ENCODE measurements at places on chromosomes 3 and 15. TPM values are rescaled to one million over a fixed set of nuclear protein-coding genes. Genes with fewer than 3 reads are reported as not detected.

- H3K27ac ChIP-seq, result peak overlapping the region; percentile 75
- peak; percentile 79 for DNase-seq
- H3K27me3 ChIP-seq, result no peaks in the 10 kb centered on the region
Measured at GRCh38 chr3:50572158-50572557, 2.8 kb downstream of the HEMK1 start.

DNA sequence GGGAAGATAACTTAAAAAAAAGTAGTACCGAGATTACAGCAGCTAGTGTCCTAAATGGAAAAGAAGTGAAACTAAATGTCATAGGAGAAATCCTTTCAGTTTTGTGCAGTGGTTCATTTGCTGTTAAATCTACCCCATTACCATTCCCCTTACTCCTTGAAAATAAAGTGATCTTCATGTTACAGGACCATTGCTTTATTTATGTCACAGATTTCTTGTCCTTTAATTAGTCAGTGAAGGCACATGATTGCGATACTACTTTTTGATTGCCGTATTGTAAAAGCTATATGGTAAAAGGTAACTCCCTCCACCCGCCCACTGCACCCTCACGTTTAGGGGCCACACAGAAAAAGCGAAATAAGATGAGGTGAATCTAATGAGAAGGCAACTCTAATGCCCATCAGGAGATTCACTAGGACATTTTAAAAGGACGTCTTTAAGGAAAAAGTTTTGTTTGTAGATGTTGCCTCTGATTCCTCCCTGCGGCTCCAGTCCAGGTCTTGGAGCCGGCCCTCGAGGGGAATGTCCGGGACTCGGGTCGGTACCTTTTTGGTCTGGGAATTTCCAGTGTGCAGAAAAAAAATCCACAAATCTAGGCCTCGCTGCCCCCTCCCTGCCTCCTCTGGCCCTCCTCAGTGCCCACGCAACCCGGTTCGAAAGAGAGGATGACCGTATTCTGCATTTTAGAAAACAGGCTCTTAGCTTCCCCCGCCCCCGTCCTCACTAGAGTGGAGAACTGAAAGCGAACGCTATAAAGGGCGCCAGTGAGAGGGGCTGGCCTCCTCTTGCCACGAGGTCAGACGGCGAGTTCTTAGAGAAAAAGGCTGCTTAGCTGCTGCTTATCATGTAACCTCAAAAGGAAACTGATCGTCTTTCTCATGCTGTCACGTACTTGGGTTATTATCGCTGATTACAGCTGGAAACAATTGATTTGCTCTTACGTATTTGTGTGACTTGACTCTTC lies 21.8 kb upstream of the NFKBIZ start:
- peak overlapping the region; percentile 92 for H3K27ac ChIP-seq
- peak overlapping the region; percentile 70 for H3K4me3 ChIP-seq
- peak; percentile 67 for DNase-seq
- peaks cover 41% of the 10 kb centered on the region for H3K4me1 ChIP-seq

DNA sequence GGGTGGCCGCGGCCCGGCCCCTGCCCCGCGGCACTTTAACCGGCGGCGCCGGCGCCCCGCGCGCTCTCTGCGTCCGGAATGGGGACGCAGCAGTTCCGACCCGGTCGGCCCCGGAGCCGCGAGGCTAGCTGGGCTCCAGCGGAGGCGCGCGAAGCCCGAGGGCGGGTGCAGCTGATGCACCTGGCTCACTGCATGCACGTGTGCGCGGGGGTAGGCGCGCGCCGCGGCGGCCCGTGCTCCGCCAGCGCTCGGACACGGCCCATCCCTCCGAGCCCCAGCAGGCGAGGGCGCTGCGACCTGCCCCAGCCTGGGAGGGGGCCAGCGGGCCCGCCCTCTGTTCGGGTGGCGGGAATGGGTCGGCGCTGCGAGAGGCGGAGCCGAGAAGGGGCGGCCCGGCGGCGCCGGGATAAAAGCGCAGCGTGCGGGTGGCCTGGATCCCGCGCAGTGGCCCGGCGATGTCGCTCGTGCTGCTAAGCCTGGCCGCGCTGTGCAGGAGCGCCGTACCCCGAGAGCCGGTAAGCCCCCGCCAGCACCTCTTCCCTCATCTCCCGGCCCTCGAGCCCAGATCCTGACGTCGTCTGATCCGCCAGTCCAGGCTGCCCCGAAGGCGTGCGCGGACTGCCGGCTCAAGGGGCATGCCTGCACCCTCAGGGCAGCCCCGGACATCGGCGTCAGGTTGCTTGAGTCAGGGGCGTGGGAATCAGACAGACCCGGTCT lies at the start of the genes CHDH and IL17RB:
TSS of gene CHDH (minus strand) at position 286 of the 717 bp plus-strand sequence. CDS start 22,411 bp downstream, outside the sequence.
TSS of gene IL17RB (plus strand) at position 435 of the 717 bp plus-strand sequence. CDS start at position 456, 21 bp downstream.
- peaks cover 51% of the 10 kb centered on the region for H3K27me3 ChIP-seq
- H3K4me3 ChIP-seq, result peak within 1 kb of the TSS; percentile 81
- H3K27ac ChIP-seq, result peak within 1 kb of the TSS; percentile 78
- DNase-seq, result peak; percentile 58

DNA sequence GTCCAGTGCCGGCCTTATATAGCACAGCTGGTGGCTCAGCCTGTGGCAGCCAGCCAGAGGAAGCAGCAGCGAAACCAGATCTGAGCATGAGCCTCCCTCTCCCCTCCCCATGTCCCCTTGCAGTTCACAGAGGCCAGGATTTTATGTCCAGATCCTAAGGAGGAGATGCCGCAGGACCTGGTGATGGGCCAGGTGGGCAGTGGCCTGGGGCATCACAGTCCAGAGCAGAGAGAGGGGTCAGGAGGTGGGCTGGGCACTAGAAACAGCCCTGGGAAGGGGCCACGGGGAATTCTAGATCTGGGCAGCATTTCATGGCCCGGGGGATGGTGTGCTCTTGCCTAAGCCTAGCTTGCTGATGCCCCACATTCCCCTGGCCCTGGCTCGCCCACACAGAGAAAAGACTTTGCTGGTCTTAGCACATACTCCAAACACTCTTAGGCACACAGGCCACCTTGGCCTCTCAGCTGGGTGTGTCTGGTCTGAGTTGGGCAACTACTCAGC lies 259 bp upstream of the CILP start:
- H3K36me3 ChIP-seq, result no peaks in the 10 kb centered on the region
- peak; percentile 53 for DNase-seq
- H3K27ac ChIP-seq, result peak overlapping the region; percentile 72
- H3K4me1 ChIP-seq, result peaks cover 16% of the 10 kb centered on the region
- no peaks in the 10 kb centered on the region for H3K27me3 ChIP-seq

- no peaks in the 10 kb centered on the region for H3K27me3 ChIP-seq
- H3K36me3 ChIP-seq, result peaks cover 30% of the 10 kb centered on the region
- no peak overlapping the region for H3K4me3 ChIP-seq
- H3K4me1 ChIP-seq, result peaks cover 14% of the 10 kb centered on the region
Measured at GRCh38 chr3:196398782-196399181, 33.4 kb downstream of the UBXN7 start.

- H3K4me3 ChIP-seq, result no peak overlapping the region
- DNase-seq, result no peak
- no peaks in the 10 kb centered on the region for H3K36me3 ChIP-seq
- H3K4me1 ChIP-seq, result no peaks in the 10 kb centered on the region
Measured at GRCh38 chr3:167054926-167055325, 325.2 kb downstream of the ZBBX start.

GRCh38 chr3:40620151-40620550 lies 95.4 kb downstream of the ZNF621 start:
- H3K36me3 ChIP-seq, result no peaks in the 10 kb centered on the region
- peaks cover 21% of the 10 kb centered on the region for H3K27me3 ChIP-seq
- no peak overlapping the region for H3K4me3 ChIP-seq
- DNase-seq, result no peak
- H3K27ac ChIP-seq, result no peak overlapping the region
- peaks cover 7% of the 10 kb centered on the region for H3K4me1 ChIP-seq

DNA sequence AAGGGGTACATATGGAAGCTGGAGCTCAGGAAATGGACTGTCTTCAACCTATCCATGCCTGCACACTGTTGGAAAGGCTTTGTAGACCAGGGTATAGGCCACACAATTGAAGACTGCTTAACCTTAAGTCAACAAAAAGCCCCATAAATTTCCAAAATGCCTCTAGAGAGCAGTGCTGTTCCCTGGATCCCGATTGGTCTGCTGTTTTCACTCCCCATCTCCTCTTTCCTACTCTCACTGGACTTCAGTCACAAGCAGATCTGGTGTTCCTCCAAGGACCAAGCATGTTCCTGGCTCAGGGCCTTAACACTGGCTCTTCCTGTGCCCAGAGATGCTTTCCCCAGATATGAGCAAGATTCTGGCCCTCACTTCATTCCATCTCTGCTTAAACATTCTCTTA lies 22.8 kb upstream of the LRRC34 start:
- H3K4me1 ChIP-seq, result no peaks in the 10 kb centered on the region
- H3K4me3 ChIP-seq, result no peak overlapping the region
- H3K36me3 ChIP-seq, result no peaks in the 10 kb centered on the region
- H3K27ac ChIP-seq, result no peak overlapping the region
- H3K27me3 ChIP-seq, result no peaks in the 10 kb centered on the region

GRCh38 chr3:195522254-195523023 lies 20.7 kb downstream of the PPP1R2 start:
- H3K27ac ChIP-seq, result no peak overlapping the region
- no peaks in the 10 kb centered on the region for H3K27me3 ChIP-seq
- no peak for DNase-seq
- H3K4me3 ChIP-seq, result no peak overlapping the region
- peaks cover 6% of the 10 kb centered on the region for H3K4me1 ChIP-seq

GRCh38 chr15:62553911-62554563 lies 389.0 kb upstream of the C2CD4B start:
- peaks cover 22% of the 10 kb centered on the region for H3K4me1 ChIP-seq
- H3K27me3 ChIP-seq, result no peaks in the 10 kb centered on the region
- no peak overlapping the region for H3K27ac ChIP-seq
- no peak for DNase-seq

DNA sequence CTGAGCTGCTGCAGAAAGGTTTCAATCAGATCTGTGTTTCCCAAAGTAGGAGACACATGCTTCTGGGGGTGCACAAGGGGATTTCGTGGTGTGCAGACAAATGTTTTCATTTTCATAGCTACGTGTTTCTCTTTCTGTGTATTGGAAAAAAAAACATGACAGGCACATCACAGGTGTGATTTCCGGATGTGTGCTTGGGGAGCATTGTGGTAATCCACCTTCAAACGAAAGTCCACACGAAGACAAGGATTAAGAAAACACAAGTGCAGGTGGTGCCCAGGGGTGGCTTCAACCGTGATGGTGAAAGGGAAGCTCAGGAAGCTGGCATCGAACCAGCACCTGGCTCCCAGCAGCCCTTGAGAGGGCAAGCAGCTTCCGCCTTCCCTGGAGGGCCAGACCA lies 164.6 kb upstream of the LINGO1 start:
- H3K4me1 ChIP-seq, result no peaks in the 10 kb centered on the region
- no peaks in the 10 kb centered on the region for H3K36me3 ChIP-seq
- no peak overlapping the region for H3K4me3 ChIP-seq
- no peak for DNase-seq

- no peak for DNase-seq
- peaks cover 87% of the 10 kb centered on the region for H3K4me1 ChIP-seq
- no peaks in the 10 kb centered on the region for H3K36me3 ChIP-seq
- H3K27ac ChIP-seq, result no peak overlapping the region
- H3K4me3 ChIP-seq, result peak overlapping the region; percentile 86
Measured at GRCh38 chr3:195540027-195540426, 3.1 kb downstream of the PPP1R2 start.

DNA sequence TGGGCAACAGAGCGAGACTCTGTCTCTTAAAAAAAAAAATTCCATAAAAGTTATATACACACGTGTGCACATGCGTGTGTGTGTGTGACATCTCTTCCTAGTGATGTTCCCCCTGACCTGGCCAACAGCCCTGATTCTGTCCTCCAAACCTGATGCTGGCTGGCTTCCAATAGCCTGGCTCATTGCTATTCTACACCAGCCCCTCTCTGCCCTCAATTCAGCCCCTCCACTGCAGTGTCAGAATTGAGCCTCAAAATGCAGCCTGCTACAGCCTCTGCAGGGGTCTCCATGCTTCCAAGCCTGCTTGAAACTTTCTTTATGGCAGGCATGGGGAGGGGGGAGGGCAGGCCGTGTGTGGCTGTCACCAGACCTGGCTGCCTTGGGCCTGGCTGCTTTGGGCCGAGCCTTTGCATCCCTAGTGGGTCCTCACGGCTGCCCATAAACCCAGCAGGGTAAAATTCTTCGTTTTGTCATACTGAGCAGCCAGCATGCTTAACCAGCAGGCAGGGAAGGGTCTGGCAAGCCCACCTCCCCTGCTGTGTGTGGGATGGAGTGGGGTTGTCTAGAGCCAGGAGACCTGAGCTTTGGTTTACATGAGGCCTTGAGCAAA lies 22.7 kb upstream of the DOCK3 start:
- peak overlapping the region; percentile 90 for H3K27ac ChIP-seq
- DNase-seq, result no peak
- peaks cover 55% of the 10 kb centered on the region for H3K4me1 ChIP-seq
- peaks cover 14% of the 10 kb centered on the region for H3K36me3 ChIP-seq
- no peaks in the 10 kb centered on the region for H3K27me3 ChIP-seq

GRCh38 chr3:119181765-119182164 lies 8.4 kb downstream of the UPK1B start:
- H3K27ac ChIP-seq, result no peak overlapping the region
- H3K36me3 ChIP-seq, result no peaks in the 10 kb centered on the region
- no peak for DNase-seq

The GOLGA6B gene
- total RNA-seq, result not detected

The TMEM266 gene
- not detected for total RNA-seq

The SCN11A gene
- total RNA-seq, result 0.05 TPM

The ROPN1 gene
- total RNA-seq, result not detected
